Renal pelvis (tissue), 12 donors: ENCODE measurements at places on chromosomes 12 and 14.

- no peak for DNase-seq
Observed at GRCh38 chr12:124458992-124459851, 108.2 kb downstream of the NCOR2 start.

DNA sequence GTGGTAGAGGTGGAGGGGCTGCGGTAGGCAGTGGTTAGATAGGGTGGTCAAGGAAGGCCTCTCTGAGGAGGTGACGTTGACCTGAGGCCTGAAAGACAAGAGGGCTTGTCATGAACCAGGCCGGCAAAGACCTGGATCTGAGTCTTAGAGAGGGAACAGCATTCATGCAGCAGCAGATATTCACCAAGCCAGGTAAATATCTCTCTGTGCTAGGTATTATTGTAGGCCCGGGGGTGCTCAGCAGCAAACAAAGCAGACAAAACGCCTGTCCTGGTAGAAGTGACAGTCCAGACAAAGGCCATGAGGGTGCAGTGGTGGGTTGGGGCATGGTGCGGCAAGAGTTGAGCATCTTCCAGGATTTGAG is 117.6 kb downstream of the PTPN11 start:
- DNase-seq: no peak

GRCh38 chr14:94173885-94174603 is at the start of gene PPP4R4:
Gene PPP4R4, plus strand, starts transcription at chr14:94174322. Its CDS starts 144 bp downstream, at chr14:94174466.
- peak; percentile 84 for DNase-seq

- DNase-seq: no peak
Observed at GRCh38 chr12:132305991-132306884, 23.2 kb downstream of the GALNT9 start.

DNA sequence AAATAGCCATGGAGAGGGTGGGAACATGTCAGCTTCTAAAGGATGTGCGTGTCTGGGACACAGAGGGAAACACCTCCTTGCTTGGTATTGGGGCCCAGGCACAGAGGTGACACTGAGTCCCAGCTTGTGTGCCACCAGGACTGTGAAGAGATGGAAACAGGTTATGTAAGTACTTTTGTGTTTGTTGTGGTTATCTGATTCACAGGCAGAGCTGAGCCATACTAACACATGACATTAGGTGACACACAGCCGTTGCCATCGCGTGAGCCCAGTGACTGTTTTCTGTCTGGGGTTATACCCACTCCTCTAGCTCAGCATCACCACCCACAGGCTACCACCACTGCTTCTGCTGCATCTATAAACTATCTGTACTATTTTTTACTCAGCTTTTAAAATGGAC is 12.1 kb upstream of the FLVCR2 start:
- DNase-seq: no peak

DNA sequence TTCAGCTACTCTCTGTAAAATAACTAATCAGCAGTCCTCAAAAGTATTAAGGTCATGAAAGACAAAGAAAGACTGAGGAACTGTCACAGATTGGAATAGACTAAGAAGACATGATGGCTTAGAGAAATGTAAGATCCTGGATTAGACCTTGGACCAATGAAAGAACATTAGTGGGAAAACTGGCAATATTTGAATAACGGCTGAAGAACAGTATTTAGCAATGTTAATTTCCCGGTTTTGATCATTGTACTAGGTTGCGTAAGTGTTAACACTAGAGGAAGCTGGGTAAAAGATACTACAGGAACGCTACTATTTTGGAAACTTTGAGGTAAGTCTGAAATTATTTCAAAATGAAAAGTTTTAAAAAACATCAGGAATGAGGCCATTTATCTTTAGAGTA is 98.8 kb upstream of the RESF1 start:
- no peak for DNase-seq

GRCh38 chr12:32600681-32601080 is 78.4 kb upstream of the DNM1L start:
- no peak for DNase-seq

- DNase-seq: peak; percentile 26
Observed at GRCh38 chr12:112992541-112993398, 14.5 kb downstream of the OAS2 start.

DNA sequence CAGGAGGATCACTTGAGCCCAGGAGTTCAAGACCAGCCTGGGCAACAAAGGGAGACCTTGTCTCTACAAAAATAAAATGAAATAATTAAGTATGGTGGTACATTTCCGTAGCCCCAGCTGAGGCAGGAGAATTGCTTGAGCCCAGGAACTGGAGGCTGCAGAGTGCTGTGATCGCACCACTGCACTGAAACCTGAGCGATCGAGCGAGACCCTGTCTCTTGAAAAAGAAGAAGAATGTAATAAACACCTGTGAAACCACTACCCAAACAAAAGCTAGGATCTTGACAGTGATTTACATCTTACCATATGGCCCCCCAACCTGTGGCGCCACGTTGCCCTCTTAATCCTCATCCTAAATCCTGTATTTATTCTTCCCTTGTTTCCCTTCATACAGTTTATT is 5.7 kb upstream of the DTX1 start:
- DNase-seq: no peak

DNA sequence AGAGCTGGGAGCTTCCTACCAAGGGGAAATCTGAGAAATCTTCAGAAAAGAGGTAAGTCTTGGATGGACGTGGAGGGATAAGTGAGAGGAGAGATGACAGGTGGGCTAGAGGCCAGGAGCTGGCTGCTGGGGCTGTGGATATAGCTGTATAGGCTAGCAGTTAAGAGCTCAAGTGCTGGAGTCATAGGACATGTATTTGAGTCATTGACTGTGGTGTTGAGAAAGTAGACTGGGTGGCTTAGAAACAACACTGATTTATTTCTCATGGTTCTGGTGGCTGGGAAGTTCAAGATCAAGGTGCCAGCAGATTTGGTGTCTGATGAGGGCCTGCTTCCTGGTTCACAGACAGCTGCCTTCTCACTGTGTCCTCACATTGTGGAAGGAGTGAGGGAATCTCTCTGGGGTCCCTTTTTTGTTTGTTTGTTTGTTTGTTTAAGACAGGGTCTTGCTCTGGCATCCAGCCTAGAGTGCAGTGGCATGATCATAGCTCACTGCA is 151.1 kb upstream of the FUT8 start:
- DNase-seq: no peak

DNA sequence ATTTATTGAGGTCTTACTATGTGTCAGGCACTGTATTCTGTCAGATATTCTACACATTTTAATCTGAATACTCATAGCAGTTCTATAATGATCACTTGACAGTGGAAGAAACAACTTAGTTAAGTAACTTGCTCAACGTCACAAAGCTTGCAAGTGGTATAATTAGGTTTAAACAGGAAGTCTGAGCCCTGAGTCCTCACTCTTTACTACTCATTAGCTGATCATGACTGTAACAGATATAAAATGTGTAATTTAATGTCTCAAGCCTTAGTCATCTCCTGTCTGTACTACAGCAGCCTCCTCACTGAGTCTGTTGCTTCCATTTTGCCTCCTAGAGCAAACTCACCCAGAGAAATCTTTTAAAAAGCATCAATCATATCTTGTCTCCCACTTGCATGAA is 38.9 kb downstream of the PPP4R4 start:
- DNase-seq: no peak

- no peak for DNase-seq
Observed at GRCh38 chr14:100532154-100532861, 54.9 kb downstream of the BEGAIN start.

DNA sequence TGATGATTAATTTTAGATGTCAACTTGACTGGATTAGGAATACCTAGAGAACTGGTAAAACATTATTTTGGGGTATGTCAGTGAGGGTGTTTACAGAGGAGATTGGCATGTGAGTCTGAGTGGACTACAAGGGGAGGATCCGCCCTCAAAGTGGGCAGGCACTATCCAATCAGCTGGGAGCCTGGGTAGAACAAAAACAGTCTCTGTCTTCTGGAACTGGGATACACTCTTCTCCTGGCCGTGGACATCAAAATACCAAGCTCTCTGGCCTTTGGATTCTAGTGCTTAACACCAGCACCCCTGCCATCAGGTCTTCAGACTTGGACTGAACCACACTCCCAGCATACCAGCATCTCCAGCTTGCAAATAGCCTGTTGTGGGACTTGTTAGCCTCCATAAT is 4.4 kb upstream of the SCAF11 start:
- DNase-seq: no peak

DNA sequence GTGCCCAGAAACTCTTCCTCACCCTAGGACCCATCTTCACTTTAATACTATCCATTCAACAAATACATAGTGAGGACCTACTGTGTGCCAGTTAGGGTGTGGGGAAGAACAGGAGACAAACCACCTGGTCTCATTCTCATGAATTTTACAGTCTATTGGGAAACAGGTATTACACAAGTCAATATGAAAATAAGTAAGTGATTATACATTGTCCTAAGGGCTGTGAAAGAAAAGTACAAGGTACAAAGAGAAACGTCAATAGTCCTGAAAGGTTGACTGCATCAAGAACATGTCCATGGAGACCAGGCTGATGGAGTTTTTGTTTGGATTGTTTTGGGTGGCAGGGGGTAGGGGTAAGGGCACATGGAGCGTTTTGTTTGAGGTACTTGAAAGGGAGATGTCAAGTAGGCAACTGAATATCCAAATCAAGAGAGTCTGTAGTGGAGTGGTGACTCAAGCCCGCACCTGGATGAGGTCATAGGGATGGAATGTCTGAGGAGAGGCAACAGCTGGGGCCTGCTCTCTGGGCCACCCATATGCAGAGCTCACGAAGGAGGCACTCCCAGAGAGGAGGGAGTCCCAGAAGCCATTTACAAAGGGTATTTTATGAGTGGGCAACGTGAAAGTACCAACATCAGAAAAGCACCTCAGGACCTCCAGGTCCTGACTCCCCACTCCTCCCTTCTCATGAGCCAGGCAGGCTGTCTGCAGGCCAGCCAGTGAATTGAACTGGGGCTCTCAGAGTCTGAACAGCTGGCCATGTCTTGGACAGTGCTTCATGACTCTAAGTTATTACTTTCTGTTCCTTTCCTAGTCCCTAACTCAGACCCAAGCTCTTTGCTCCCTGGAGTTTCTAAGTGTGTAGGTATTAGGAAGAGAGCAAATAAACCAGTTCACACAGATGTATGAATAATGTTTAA is 272.0 kb downstream of the ZFP36L1 start:
- DNase-seq: no peak

GRCh38 chr14:58428118-58428683 is 682 bp downstream of the KIAA0586 start:
- DNase-seq: peak; percentile 42

DNA sequence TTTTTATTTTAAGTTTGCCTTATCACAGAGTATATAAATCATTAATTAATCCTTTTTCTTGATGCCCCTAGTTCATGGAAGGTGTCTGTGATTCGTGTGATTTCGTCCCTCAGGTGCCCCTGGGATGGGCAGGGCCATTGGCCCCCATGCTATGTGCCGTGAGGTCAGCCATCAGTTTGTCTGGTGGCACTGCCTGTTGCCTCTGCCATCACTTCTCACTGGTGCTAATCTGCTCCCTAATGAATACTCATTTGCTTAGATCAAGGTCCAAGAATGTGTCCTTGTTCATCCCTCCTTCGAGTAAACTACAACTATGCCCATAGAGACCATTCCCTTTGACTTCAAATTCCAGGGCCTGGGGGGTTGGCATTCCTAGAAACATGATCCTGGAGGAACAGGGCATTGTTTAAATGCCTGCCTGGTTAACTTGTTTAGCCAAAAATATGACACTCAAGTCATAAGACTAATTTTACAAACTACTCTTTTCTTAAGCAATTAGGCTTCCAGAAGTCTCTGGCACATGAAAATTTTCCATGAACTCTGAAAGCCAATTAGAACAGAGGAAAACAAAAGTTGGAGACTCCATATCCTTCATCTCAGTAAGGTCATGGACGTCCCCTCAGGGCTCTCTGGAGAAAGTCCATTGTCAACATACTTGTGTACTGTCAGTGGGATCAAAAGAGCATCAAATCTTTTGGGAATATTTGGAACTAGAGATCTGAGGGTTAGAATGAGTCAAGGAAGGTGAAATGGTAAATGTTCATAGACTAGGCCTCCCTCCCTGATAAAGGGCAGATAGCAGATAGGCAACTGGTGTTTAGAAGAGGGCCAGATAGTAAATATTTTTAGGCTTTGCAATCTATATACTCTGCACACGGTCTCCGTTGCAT is 90.9 kb upstream of the PLXNC1 start:
- no peak for DNase-seq

- no peak for DNase-seq
Observed at GRCh38 chr12:57869298-57869926, 22.9 kb upstream of the CTDSP2 start.

GRCh38 chr12:80714846-80715245 is 1.9 kb upstream of the MYF5 start:
- DNase-seq: no peak

GRCh38 chr12:55925371-55925770 is 2.3 kb downstream of the PYM1 start:
- DNase-seq: no peak

DNA sequence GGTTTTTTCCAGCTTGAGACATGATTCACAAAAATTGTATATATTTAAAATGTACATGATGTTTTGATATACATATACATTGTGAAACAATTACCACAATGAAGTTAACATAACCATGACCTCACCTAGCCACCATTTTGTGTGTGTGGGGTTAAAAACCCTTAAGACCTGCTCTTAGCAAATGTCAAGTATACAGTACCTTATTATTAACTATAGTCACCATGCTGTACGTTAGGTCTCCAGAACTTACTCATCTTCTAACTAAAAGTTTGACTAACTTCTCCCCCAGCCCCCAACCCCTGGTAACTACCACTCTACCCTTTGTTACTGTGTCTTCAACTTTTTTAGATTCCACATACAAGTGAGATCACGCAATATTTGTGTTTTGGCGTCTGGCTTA is 52.6 kb downstream of the EIF2S3B start:
- DNase-seq: no peak

DNA sequence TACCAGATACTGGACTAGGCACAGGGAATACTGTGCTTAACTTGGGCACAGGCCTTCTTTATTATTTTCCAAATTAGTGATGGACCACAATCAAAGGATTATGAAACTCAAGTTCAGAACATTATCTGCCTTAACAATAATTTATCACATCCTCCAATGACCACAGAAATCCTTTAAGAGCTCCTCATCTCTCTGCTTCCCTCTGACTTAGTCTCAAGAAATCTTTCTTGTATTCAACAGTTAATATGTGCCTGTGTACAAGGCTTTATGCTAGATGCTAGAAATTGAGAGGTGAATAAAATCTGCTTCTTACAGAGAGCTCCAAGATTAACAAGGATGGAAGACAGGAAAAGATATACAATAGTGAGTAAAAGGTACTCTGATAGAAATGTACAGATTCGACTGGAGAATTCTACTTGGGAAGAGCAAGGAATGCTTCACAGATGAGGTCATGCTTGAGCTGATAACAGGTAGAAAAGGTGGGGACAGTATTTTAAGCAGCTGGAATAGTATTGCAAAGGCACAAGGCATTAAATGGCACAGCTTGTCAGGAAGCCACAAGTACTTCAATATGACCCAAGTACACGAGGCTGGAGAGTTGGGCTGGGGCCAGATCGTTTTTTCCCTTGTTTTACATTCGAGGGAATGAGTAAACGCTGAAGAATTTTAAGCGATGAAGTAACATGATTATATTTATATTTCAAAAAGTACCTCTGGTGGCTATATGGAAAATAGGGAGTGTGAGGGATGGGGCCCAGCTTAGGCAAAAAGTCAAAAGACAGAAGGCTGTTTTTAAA is 55.1 kb upstream of the ARID2 start:
- no peak for DNase-seq
